Cardiac atrium fibroblast (primary cell): ENCODE measurements at places on chromosomes 4 and X. TPM values are rescaled to one million over a fixed set of nuclear protein-coding genes. Genes with fewer than 3 reads are reported as not detected.

The FREM3 gene
- total RNA-seq: not detected in 2 replicates

The VCX3B gene
- total RNA-seq: not detected in 2 replicates

The COX7B2 gene
- total RNA-seq: not detected in 2 replicates

The TCEANC gene
- 2.6 and 3.1 TPM in 2 replicates for total RNA-seq

The BEND2 gene
- total RNA-seq: not detected in 2 replicates

The USP17L25 gene
- not detected in 2 replicates for total RNA-seq

The FGFBP2 gene
- total RNA-seq: not detected in 2 replicates

The ZAR1 gene
- not detected in 2 replicates for total RNA-seq

The S100P gene
- total RNA-seq: not detected in 2 replicates

The CXCR3 gene
- total RNA-seq: not detected in 2 replicates

The UBL4A gene
- 29.8 and 54.5 TPM in 2 replicates for total RNA-seq

The TMPRSS11A gene
- not detected in 2 replicates for total RNA-seq

The KLHL13 gene
- 3.2 and 5.1 TPM in 2 replicates for total RNA-seq

The DLG3 gene
- total RNA-seq: 3.4 and 8.5 TPM in 2 replicates

The F8A2 gene
- total RNA-seq: not detected in 2 replicates
